ENCODE measurements at places on chromosomes 5 and 9.

GRCh38 chr9:36867672-36868471 lies 166.2 kb downstream of the PAX5 start:
- no peak for DNase-seq

- no peak for DNase-seq
Measured at GRCh38 chr5:156328161-156328560, 1.2 kb downstream of the SGCD start.

DNA sequence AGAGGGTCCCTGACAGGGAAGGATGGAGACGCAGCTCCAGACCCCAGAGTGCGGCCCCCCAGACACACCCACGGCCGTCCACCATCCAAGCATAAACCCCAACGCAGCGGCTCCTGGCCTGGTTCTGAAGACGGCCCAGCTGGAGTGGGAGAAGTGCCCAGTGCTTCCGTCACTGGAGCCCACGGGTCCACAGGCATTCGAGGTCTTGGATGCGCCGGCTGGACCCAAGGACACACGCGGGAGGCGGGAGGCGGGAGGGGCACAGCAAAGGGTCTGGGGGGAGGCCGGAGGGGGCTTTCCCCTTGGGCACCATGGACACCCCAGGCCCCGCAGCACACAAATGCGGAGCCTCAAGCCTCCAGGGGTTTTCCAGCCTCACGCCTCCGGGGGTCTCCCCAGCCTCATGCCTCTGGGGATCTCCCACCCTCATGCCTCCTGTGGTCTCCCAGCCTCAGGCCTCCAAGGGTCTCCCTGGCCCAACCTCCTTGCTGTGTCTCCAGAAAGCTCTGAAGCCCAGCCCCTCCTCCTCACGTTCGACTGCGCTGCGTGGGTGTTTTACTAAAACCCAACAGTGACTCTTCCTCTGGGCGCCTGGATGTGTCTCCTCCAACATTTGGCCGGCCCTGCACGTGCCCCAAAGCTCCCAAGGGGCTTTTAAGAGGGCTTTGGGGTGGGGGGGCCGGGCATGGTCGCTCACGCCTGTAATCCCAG lies 15.2 kb downstream of the EXD3 start:
- DNase-seq, result no peak

- DNase-seq, result no peak
Measured at GRCh38 chr9:17387565-17387964, 191.3 kb upstream of the SH3GL2 start.

Measured in activated CD4-positive, CD25-positive, alpha-beta regulatory T cell (primary cell).